Stimulated activated CD8-positive, alpha-beta memory T cell treated with anti-CD3 and anti-CD28 coated beads, Interleukin-7, amount 100 ng/mL, for 1 hour (primary cell): ENCODE measurements at places on chromosomes 11 and 22.

DNA sequence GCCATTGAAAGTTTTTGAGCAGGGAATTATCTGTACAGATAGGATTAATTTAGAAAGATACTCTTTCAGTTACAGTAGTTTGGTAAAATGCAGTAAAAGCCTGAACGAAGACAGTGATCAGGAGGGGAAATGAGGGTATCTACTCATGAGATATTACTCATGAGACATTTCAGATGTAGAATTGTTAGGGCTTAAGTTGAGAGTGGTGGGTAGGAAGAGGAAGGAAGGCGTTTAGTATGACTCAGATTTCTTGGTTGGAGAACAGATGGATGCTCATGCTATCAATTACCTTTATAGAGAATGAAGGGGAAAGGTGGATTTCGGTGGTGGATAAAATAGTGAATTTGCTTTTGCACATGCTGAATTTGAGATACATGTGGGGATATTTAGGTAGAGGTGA lies 15.8 kb downstream of the CCDC81 start:
- no peak for DNase-seq

- no peak for DNase-seq
Observed at GRCh38 chr11:110710628-110711381, 1.4 kb downstream of the ARHGAP20 start.

GRCh38 chr11:33234397-33235190 lies 22.6 kb upstream of the HIPK3 start:
- no peak for DNase-seq

- no peak for DNase-seq
Observed at GRCh38 chr11:120694726-120695125, 183.2 kb downstream of the GRIK4 start.

- no peak for DNase-seq
Observed at GRCh38 chr11:27532652-27533325, 26.2 kb upstream of the LIN7C start.

GRCh38 chr22:50276143-50276542 lies 6.0 kb upstream of the MAPK11 start:
- no peak for DNase-seq

DNA sequence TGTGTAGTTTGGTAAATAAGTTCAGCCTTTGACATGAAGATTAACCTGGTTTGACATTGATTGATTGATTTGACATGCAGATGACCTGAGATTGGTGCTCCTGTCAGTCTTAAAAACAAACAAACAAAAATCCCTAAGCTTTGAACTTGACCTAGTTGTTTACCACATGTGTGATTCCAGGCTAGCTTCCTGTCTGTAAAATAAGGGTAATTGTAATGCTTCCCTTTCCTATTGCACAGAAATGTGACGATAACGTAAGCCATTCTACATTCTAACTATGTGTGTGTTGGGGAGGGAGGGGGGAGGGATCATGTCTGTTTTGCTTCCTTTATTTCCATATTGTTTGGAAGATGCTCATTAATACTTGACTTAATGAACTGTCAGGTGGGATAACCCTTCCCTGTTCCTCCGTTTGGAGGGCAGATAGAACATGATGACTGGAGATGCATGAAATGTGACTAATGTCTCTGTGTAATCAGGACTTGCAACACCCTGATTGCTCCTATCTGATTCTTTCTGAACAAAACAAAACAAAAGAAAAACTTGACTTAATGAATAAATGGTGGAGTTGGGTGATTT lies 106.1 kb upstream of the CLMP start:
- DNase-seq: no peak

DNA sequence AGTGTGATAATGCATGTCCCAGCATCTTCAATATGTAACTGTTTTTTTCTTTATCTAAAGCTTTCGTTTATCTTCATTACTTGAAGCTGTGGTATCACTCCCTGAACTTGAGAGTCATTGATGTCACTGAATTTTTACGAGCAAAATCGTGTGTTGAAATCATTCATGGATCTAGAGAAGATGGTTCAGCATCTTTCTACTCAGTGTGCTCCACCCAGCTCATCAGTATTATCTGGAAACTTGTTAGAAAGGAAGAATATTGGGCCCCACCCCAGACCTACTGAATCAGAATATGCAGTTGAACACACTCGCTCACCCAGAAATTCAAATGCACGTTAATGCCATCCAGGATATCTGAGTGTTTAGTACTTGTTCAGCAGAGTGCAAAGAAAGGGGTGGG lies 8.3 kb downstream of the CDON start:
- DNase-seq: no peak

- no peak for DNase-seq
Observed at GRCh38 chr11:9065607-9066432, 25.6 kb downstream of the SCUBE2 start.

DNA sequence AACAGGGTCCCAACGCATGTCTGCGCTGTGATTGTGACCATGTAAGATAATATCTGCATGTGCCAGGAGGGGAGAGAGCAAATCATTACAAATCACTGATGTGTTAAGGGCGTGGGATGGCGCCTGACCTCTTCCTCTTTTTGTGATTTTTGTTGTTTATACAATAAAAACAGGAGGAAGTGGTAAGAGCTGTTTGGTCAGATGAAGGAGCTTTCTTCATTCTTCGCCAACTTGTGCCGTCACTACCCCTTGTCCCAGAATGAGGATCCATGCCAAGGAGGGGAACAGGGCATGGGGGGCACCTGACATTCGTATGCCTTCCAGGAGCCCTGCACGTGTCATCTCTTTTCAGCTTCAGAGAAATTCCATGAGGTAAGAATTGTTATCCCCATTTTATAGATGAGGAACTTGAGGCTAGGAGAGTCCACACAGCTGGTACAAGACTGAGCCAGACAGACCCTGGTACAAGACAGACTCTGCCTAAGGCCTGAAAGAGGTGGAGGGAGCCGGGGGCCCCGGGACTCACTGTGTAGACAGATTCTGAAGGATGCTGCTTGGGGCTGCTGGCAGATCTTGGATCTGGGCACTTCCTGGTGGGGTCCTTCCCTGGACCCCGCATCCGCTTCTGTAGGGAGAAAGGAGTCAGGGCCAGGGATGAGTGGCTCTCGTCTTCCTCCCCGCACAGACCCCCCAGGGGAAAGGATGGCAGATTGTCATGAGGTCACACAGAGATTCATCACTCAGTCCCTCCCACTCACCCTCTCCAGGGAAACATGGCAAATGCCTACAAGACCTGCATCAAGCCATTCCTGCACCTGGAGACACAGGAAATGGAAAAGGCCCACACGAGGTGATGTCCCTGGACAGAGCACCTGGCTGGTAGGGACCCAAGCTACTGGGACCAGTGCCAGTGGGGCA lies 34.6 kb downstream of the NFAM1 start:
- DNase-seq: no peak

DNA sequence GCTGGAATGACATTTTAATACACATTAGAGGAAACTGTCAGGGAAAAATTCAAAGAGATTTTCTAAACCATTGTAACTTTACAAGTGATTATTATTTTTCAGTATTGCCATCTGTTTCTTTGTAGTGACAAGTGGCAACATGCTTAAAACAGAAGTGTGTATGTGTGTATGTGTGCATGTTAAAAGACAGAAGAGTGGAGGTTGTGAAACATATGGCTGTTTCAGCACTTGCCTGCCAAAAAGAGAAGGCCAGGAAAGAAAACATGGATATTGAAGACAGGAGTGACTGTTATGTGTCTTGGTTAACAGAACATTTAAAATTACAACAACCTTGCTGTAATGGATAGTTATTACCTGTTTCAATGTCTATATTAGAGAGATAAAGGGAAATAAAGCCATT lies 24.3 kb upstream of the VWA5A start:
- DNase-seq: no peak

DNA sequence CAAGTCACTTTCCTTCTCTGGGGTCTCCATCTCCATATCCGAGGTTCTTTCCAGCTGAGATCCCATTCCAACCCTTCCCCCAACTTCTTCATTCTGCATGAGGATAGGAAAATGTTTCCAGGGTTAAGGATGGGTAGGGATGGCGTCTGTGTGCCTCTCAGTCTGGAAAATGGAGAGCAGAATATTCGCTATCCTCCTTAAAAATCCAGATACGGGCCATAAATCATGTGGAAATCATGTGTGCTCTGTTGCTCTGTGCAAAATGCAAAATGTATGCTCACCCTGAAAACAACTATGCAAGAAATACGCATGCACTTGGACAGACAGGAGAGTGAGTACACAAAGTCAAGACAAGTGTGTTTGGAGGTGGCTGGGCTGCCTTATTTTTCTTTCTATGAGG lies 3.2 kb downstream of the CREB3L1 start:
- no peak for DNase-seq

DNA sequence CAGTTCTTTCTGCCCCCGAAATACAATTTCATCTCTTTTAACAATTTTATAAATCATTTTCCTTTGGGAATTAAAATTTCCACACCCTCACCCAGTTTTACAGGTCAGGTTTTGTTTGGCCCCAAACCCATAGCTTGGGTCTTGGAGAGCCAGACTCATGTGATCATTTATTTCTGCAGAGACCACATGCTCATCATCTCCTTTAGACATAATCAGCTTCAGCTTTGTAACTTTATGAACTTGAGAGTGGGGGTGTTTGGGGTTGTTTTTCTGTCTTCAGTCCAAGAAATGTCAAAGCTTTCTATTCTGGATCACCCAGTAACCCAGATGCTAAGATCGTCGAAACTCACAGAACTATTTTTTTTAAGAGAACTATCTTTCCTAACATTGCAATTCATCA lies 70.9 kb downstream of the DBX1 start:
- DNase-seq: no peak

DNA sequence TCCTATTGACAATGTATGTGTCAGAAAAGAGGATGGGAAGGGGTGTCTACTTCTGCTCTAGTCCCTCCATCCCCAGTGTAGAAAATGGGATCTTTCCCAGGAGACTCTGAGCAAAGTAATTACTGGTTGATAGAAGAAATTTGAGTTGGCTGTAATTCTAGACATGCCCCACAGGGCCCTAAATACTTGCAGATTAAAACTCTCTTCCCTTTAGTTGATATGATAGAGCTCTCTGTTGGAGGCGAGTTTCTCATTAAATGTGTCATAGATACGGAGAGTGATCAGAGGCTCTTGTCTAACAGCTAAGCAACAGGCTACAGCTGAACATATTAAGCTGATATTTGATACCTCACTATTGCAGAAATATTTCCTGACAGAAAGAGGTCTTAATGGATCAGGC lies 32.9 kb downstream of the OR52E1 start:
- no peak for DNase-seq

- no peak for DNase-seq
Observed at GRCh38 chr22:20810645-20811044, 36.7 kb downstream of the SERPIND1 start.

- DNase-seq: no peak
Observed at GRCh38 chr11:121829159-121829643, 286.8 kb downstream of the BLID start.

- DNase-seq: no peak
Observed at GRCh38 chr11:44097821-44098220, 2.3 kb downstream of the EXT2 start.

DNA sequence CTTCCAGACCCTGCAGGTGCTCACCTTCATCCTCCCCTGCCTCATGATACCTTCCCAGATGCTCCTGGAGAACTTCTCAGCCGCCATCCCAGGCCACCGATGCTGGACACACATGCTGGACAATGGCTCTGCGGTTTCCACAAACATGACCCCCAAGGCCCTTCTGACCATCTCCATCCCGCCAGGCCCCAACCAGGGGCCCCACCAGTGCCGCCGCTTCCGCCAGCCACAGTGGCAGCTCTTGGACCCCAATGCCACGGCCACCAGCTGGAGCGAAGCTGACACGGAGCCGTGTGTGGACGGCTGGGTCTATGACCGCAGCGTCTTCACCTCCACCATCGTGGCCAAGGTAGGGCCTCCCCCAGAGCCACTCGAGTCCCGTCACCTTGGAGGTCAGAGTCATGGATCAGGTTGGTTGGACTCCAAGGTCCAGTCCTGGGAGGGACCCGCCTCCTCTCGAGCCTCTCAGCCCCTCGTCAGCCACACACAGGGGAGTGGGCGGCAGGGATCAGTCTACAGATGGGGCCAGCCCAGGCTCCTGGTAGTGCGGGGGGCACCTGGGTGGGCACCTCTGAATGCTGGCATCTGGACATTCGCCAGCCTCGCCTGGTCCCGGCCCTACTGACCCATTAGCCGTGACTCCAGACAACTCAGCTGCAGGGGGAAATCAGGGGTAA lies 34.8 kb upstream of the SLC22A12 start:
- no peak for DNase-seq

DNA sequence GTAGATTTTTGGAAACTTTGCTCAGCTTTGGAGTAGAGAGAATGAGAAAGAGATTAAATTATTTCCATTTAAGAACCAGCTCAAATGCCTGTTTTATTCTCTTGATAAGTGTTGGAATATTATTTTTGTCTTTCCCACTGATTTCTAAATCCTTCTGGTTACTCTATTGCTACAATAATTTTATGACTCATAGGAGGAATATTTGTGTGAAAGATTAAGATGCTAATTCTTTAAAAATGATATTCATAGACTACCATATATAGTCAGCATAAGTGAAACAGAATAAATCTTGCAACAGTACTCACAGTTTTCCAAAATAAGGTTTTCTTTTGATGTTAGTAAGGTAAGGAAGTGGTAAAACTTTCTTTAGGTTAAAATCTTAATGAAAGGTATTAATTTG lies 60.9 kb downstream of the YAP1 start:
- no peak for DNase-seq

GRCh38 chr11:106957030-106957482 lies 61.2 kb downstream of the GUCY1A2 start:
- DNase-seq: no peak

DNA sequence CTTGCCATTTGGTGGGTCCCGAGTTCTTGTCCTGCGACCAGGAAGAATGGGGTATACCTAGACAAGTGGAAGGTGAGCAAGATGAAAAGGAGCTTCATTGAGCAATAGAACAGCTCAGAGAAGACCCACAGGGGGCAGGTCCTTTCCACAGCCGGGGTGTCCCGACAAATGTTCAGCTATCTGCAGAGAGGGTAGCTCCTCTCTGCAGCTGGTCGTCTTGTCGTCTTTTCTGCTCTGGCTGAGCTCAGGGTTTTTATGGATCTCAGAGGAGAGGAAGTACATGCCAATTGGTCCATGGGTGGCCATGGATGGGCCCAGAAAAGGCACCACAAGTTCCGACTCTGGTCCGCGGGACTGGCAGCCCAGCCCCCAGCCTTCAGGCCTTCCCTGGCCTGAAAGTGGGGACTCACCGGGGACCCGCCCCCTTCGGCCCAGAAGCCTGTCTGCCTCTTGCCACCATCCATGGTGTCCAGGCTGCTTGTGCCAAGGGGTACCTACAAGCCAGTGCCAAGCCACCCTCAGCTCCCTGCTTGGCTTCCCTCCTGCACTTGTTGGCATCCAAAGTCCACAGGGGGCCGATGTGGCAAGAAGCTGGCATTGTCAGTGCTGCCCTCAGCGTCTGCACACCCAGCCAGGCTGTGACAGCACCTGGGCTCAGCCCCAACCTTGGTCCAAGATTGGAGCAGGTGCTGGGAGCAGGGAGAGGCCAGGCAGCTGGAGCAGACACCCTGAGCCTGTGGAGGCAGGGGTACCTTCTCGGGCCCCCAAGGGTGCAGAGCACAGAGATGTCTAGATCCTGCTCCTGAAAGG lies 438.9 kb downstream of the TBC1D22A start:
- DNase-seq: no peak

GRCh38 chr11:130199792-130200191 lies 40.2 kb downstream of the ST14 start:
- DNase-seq: no peak
